D341Med (cell line): ENCODE measurements at places on chromosomes 6 and 20.

- no peak for DNase-seq
These were observed 71.9 kb downstream of the RSPH3 start for GRCh38 chr6:158928068-158928467.

DNA sequence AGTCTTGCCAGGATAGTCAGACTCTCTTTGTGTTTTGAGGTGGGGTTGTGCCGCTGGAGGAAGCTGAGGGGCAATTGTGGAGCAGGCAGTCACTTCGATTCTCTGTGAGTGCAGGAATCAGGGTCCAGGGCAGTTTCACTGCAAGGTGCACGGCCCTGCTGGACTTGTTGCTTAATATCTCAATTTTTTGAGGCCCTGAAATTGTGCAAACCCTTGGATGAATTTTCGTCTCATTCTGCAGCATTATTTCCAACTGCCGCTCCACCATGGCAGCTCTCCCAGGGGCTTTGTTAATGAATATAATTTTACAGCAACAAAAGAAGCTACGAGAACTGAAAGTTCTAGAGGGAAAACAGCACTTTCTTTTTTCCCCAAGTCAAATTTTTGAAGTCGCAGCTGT is 531.9 kb downstream of the QKI start:
- no peak for DNase-seq

GRCh38 chr20:38685853-38686473 is 38.3 kb upstream of the SLC32A1 start:
- DNase-seq, result no peak

GRCh38 chr6:83815631-83816272 is 37.4 kb upstream of the RIPPLY2 start:
- DNase-seq, result no peak

- DNase-seq, result no peak
These were observed 76.7 kb downstream of the RNF182 start for GRCh38 chr6:14001329-14002012.

GRCh38 chr6:68754681-68755213 is 119.7 kb downstream of the ADGRB3 start:
- DNase-seq, result no peak

GRCh38 chr6:144349690-144350527 is 64.8 kb downstream of the UTRN start:
- no peak for DNase-seq
